AG04449 (cell line): ENCODE measurements at places on chromosomes 5 and 9.

DNA sequence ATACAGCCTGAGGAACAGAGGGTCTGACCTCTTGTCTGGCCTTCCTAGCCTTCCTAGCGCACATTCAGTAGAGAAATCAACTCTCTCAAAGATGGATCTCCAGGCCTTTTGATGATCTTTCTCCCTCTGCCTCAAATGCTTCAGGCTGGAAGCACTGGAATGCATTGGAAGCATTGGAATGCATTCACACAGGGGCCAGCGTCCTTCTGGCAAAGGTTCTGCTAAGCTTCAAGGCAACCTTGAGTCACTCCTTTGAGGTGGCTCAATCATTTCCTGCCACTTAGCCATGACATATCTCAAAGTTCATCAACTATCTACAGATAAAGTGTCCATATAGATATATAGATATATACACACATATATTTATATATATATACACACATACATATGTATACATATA lies 42.9 kb downstream of the OR2K2 start:
- peak; percentile 42 for DNase-seq

GRCh38 chr5:176410486-176411180 lies 5.7 kb downstream of the CLTB start:
- DNase-seq: no peak

DNA sequence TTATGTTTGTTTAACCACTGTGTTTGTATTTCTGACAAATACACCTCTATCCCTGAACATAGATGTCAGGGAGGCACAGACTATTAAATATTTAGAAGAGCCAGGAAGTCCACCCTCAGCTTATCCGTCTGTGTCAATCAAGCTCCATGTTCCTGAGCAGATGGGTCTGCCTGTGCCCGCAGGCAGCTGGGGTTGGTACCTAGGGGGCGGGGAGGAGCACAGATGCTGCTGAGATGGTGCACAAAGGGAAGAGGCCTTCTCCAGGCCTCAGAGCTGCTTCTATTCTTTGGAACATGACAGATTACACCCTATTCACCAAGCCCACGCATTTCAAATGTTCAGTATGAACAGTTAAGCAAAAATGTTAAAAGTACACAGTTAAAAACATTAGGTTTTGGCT lies 142.1 kb downstream of the EPB41L4A start:
- DNase-seq: no peak

DNA sequence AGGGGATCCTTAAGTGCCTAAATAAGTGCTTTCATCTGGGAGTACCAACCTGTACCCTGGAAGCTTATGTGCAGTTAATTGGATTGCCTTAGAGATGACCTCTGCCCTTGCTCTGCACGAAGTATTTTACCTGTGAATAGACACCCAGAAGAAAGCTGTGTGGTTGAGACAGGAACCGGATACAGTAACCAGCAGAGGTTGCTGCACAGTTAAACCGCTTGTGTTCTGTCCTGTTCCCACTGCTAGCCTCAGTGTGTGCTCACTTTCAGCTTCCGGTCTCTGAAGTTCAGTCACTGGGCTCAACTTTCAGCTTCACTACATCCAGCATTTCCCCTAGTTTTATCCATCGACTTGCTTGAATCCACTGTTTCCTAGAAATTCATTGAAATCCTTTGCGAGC lies 185.3 kb downstream of the FAM170A start:
- no peak for DNase-seq

DNA sequence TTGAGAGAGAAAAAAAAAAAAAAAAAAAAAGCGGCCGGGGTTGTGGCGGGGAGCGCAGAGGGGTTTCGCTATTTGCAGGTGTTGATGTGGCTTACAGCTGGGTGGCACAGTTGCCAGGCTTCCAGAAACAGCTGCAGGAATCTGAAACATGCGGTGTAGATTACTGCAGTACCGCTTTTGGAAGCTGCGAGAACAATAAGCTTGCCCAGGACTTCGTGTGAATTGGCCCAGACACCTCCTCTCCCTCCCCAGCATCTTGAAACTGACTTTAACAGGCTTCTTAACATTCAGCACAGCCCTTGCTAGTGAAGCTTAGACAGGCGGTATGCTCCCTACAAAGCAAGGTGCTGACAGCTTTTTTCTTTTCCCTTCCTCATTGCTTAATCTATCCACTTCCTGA lies 104.0 kb downstream of the ATP10B start:
- no peak for DNase-seq

GRCh38 chr5:135977375-135977928 lies 22.7 kb upstream of the LECT2 start:
- DNase-seq: no peak

- DNase-seq: no peak
Measured at GRCh38 chr9:30258094-30258493, 2126.3 kb upstream of the ACO1 start.

DNA sequence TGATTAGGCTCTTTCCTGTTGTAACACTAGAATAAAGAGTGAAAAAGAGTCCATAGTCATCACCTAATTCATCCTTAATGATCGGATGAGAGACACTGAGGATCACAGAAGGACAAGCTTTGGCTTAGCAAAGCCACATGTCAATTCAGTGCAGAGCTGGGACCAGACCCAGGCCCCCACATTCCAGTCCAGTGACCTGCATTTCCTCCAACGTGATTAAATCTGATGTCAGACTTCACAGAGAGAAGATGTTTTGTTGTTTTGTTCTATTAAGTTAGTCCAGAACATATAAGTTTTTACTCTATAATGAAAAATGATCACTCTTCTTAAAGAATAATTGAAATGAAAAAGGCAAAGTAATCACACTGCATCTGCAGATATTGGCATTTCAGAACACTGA lies 377.9 kb upstream of the PAPPA start:
- no peak for DNase-seq

DNA sequence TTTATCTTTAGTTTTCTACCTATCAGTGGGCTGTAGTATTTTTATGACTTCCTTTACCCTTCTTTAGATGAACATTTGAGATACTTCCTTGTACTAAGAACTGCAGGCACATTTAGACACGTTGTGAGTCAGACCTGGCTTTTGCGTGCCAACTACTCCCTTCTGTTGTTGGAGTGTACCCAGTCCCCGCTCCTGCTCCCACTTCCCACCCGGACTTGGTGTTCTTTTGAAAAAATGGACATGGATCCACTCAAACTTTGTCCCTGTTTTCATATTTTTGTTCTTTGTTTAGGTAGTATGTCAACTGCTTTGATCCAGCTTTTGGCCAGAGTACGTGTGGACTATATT lies 60.7 kb downstream of the PARP8 start:
- no peak for DNase-seq

GRCh38 chr9:94813379-94813778 lies 86.9 kb downstream of the AOPEP start:
- DNase-seq: no peak

DNA sequence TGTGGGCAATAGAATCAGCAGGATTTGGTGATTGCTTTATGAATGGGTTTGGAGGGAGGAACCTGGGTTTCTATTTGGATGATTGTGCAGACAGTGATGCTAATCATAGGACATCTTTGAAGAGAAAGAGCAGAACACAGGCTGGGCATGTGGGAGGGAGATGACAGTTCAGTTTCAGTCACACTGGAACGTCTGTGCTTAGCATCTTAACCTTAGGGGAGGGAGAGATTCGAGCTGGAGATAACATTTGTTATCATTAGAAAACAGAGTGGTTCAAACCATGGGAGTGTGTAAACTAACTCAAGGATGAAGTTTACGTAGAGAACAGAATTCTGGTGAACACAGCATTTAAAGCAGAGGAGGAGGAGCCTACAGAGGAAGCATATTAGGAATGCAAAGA lies 138.6 kb upstream of the PPP2R2B start:
- DNase-seq: no peak

GRCh38 chr9:3924145-3924544 lies 375.7 kb downstream of the GLIS3 start:
- DNase-seq: no peak

- no peak for DNase-seq
Measured at GRCh38 chr5:102483736-102484135, 15.1 kb downstream of the SLCO6A1 start.

DNA sequence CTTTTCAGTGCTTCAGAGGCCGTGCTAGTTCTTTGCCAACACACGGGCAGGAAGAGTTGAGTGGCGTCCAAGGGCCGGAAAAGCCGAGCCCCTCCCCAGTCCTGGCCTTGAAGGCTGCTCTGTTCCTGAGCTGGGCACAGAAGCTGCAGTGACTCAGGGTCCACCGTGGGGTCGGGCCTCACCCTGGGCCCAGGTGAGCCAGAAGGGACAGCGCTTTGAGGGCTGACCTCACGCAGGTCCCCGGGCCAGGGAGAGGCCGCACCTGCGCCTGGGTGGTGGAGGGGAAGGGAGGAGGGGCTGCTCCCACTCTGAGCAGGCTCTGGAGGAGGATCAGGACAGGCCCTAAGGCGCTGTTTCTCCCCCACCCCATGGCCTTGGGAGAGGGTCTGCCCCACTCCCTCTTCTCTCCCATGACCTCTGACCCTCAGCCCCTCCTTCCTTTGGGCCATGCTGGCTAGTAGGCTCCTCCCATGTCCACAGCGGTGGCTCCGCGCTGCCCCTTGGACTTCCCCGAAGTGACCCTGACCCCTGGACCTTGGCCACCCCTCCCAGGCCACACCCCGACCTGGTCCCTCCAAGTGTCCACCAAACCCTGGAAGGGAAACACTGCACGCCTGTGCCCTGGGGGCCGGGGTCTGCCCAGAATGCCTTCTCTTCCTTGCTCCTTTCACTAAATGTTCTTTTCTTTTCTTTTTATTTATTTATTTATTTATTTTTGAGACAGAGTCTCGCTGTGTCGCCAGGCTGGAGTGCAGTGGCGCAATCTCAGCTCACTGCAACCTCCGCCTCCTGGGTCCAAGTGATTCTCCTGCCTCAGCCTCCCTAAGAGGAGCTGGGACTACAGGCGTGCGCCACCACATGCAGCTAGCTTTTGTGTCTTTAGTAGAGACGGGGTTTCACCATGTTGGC lies 19.7 kb upstream of the SLC6A19 start:
- DNase-seq: no peak

GRCh38 chr5:150026682-150027172 lies 26.2 kb downstream of the HMGXB3 start:
- no peak for DNase-seq

GRCh38 chr9:81578606-81579005 lies 110.7 kb downstream of the TLE1 start:
- DNase-seq: peak; percentile 47

DNA sequence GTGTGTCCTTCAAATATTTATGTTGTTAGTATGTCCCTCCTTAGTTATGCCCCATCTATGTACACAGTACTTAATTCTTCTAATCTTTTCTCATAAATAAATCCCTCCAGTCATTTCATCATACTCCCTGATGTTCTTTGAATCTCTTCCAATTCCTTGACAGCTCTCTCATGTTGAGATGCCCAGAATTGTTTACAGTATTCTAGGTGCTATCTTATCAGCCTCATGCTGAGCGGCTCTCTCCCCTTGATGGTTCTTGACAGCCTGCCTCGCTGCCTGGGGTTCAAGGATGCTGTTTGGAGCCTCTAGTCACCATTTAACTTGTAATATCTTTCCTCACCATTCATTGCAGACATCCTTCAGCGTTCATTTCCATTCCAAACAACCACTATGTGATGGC lies 799.2 kb downstream of the BRINP1 start:
- DNase-seq: no peak

GRCh38 chr5:88262116-88262515 lies 6.5 kb downstream of the TMEM161B start:
- peak; percentile 16 for DNase-seq

- no peak for DNase-seq
Measured at GRCh38 chr9:70040376-70040903, 3.2 kb upstream of the MAMDC2 start.

DNA sequence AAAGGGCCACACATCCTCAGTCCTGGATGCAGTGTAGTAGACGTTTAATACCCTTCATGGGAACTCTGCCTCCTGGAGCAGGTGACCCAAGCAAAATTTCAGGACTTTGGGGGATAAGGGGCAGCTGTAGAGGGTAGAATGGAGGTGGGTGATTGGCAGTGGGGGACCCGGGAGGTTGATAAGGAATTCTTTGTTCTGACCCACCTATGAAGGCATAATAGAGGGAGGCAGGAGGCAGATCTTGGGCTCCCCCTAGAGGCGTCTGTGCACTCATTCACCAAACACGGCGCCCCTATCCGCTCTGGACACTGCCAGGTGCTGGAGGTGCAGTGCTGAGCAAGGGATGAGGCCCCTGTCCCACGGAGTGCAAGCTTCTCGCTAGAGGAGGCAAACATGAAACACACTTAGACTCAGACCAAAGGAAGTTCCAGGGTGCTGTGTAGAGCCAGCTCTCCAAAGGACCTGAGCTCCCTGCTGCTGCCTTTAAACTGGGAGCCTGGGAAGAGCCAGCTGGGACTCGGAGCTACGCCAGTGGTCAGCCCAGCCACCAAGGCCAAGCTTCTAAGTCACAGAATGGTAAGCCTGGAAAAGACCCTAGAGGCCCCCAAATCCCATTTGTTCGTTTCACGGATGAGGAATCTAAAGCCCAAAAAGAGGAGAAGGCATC lies 7.7 kb downstream of the IL17B start:
- DNase-seq: no peak

DNA sequence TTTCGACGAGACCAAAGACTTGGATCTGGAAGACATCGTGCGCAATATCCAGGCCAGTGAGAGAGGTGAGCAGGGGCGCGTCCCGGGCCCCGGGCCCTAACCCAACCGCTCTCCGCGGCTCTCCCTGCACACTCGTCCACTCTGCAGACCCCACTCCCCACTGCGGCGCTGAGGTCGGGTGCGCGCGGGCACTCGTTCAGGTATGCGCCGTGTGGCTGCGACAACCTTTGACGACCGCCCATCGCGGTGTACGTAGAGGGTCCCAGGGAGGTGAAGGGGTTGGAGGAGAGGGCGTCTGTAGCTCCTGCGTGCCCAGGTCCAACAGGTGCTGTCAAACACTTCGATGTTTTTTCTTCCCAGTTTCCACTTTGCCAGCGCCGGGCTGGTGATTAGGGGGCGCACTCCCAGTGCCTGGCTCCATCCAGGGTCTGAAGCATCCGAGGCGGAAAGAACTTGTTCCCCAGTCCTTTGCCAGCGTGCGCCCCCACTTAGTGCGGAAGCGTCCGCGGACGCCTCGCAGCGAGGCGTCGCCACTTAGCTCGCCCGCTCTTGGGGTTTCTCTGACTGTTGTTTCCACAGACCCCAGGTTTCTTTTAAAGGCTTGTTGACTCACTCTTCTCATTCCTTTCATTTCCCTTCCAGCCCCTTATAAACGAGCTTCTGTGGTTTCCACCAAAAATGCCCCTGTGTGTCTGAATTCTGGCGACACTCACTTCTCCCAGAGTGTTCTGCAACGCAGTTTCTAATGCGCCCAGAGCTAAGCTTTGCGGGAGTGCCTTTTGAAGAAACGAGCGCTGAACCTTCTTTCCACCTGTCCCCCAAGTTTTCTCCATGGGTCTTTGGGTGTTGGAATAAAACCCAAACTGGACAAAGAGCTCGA lies 1.6 kb downstream of the NPR3 start:
- no peak for DNase-seq

GRCh38 chr5:147454996-147455677 lies 54.7 kb downstream of the DPYSL3 start:
- DNase-seq: no peak

DNA sequence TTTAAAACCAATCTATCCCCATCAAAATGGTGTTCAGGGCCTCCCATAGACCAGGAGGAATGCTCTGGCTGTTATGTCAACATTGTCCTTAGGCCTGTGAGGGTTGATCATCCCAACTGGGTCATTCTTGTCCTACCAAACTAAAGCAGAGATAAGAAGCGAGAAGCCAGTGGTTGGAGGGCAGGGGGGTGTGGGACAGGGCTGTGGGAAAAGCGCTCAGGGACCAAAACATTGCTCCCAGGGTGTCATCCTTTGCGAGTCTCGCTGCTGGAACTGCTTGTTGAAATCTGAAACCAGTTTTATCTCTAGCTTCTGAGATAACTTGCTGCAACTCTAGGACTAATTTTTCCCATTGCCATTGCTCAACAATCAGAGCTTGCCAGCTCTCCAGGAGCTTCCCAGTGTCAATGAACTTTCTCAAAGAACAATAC lies 48.1 kb downstream of the SPATA31C2 start:
- no peak for DNase-seq
